ENCODE measurements at places on chromosomes 4 and X.

GRCh38 chr4:118417325-118417724, 64.5 kb upstream of the PRSS12 start:
- no peak for DNase-seq

DNA sequence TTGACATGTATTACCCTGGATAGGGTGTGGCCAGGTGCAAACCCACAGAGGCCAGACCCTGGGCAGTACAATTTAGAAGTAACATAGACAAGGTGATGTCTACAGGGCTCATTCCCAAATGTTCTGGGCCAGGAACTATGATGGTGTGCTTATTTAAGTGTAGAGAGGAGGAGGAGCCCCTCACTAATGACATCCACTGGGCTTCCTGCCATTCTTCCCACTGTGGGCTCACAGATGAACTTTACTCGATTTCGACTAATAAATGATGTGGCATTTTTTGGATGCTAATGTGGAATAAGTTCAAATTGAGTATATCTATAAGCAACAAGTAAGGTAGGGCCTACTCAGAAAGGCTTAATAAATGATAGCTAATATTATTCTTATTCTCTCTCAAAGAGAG, 280.9 kb upstream of the BOD1L1 start:
- DNase-seq = no peak

GRCh38 chr4:176377780-176378179, 58.0 kb downstream of the SPCS3 start:
- no peak for DNase-seq

GRCh38 chrX:25020905-25021449, 5.2 kb upstream of the ARX start:
- no peak for DNase-seq

- no peak for DNase-seq
Measured at GRCh38 chr4:7411491-7411890, 23.2 kb downstream of the PSAPL1 start.

DNA sequence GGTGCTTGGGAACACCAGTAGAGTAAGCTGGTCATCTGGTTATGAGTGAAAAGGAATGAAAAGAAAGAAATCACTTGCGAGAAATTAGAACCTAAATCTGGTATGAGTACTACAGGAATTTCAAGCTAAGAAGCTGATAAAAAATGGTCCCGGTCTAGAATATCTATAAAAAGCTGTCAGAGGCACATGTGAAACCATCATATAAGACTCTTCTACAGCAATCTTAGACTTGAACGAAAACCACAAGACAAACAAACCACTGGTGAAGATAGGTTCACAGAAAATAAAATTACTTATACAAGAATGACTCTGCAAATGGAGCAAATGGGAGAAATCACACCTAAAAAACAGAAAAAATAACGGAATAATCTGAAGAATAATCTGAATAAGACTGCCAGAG, 69.9 kb downstream of the KDR start:
- no peak for DNase-seq

- DNase-seq = no peak
Measured at GRCh38 chrX:70774223-70774622, 134.3 kb downstream of the TEX11 start.

DNA sequence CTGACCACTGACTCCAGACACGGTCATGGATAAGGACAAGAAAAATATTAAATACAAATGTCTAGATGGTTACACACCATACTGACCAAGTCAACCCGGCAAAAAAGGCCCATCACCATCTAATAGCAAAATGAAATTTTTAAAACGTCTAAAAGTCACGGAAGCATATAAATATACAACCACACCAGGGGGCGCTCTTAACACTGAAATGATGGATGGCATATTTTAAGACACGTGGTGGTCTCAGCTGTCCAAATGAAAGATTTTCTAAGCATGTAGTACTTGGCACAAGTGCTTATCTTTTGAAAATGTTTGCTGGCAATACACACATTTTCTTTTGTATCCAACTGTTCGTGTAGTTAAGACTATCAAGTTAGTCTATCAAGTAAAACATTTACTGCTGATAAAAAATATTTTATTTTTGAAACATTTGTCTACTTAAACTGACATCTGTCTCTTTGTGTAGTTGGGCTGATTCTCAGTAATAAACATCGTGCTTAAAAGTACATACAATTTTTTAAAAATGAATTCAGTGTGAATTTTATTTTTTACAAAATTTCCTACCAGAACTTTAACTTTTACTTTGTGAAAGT, 64.6 kb downstream of the COX7B2 start:
- peak; percentile 44 for DNase-seq

- DNase-seq = no peak
Measured at GRCh38 chr4:54109241-54110018, 9.5 kb downstream of the GSX2 start.

DNA sequence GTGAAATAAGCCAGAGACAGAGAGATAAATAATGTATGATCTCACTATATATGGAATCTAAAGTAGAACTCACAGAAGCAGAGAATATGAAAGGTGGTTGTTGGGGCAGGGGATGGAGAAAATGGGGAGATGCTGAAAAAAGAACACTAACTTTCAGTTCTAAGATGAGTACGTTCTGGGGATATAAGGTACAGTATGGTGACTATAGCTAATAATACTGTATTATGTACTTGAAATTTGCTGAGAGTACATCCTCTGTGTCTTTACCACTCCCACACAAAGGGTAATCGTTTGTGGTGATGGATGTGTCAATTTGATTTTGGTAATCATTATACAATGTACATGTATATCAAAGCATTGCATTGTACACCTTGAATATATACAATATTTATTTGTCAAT, 6.6 kb downstream of the FBXL5 start:
- DNase-seq = no peak

DNA sequence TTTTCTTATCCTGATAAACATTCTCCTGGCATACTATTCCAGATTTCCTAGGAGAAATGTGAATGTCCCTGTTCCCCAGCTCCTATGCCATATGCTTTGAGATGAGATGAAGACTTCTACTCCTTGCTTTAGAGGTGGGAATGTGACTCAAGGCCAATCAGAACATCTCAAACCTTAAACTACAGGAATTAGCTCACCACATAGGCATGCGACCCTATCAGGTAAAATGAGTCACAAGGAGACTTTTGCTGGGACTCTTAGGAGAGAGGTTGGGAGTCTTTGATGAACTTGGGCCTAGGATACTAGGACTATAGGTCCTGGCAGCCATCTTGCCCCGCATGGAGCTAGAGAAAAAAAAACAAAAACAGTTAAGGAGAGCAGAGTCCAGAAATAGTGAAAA, 5.8 kb upstream of the USO1 start:
- no peak for DNase-seq

GRCh38 chr4:16545656-16546055, 319.4 kb upstream of the TAPT1 start:
- no peak for DNase-seq

- no peak for DNase-seq
Measured at GRCh38 chr4:13364653-13365052, 119.5 kb downstream of the RAB28 start.

DNA sequence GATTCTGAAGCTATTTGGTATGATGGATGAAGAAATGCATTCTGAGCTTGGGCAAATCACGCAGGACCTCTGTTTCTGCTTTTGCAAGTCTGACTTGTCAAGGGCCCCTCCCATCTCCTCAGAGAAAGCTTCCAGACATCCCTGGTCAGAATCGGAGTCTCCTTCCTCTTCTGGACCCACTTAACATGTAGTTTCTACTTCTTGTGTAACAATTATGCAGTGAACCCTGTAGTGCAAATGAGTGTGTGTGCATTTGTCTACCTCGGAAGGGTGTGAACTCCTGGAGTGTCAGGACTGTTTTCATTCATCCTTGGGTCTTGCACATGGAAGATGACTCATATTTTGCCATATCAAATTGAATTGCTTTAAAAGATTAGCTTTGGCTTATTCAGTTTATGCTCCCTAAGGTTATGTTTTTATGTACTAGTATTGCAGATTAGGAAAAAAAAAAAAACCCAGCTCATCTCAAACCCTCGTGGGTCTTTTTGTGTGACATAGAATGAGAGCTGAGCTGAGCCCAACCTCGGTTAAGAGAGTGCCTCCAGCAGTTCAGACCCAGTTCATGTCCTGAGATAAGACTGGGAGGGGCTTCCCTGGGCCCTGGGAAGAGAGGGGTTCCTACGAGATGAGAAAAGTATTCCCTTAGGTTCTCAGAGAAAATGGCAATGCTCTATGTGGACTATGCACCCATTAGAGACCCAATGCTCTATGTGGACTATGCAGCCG, 61.1 kb upstream of the RPL34 start:
- no peak for DNase-seq

- peak; percentile 24 for DNase-seq
Measured at GRCh38 chr4:184280591-184281071, 63.0 kb upstream of the ENPP6 start.

- no peak for DNase-seq
Measured at GRCh38 chr4:7429601-7430078, 5.1 kb downstream of the PSAPL1 start.

DNA sequence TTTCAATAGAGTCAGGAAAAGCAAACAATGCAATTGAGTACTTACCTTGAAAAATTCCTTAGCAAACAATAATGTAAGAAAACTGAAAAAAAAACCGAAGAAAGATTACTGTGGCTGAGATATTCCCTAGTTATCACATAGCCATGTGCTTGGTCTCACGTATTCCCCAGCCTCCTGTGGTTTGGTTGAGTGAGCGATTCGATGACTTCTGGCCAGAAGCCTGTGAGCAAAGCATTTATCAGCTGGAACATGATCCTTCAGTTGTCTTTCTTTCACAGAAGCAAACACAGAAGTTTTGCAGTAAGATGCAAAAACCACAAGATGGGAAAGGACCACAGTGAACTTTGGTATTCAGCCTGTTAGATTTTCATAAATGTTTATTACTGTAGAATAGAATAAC, 1754.3 kb upstream of the AGA start:
- no peak for DNase-seq

DNA sequence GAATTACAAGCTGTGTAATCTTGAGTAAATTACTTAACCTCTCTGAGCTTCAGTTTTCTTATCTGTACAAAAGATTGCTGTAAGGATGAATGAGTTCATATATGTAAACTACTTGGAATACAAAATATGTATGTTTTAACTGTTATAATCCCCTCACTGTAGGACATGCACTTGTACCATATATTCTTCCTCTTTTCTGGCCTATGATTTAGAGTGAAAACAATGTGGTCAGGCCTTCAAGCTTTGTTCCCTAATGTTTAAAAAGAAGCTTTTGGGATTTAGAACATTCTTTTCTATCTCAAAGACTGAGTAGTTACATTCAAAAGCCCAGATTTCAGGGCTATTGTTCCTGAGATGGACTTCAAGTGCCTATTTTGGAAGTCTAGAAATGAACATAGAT, 26.7 kb upstream of the GPRIN3 start:
- no peak for DNase-seq

- DNase-seq = no peak
Measured at GRCh38 chrX:145848448-145848847, 30.8 kb downstream of the SLITRK2 start.

DNA sequence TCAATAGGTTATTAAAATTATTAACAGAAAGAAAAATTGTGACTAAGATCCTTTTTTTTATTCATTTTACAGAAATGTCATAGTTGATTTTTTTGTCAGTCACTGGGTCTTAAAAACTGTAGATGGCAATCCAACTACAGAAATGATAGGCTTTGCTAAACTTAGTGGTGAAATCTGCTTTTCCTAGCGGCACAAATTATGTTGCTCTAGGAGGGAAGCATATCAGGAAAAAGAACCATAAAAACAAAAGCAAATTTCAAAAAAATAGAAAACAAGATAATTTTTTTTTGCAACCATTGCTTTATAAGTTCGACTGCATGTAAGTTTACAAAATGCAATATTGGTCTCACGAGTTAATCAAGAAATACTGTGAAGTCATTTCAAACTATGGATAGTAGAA, 443.5 kb upstream of the IGFBP7 start:
- no peak for DNase-seq

- DNase-seq = no peak
Measured at GRCh38 chrX:21490341-21490740, 116.1 kb downstream of the CNKSR2 start.

DNA sequence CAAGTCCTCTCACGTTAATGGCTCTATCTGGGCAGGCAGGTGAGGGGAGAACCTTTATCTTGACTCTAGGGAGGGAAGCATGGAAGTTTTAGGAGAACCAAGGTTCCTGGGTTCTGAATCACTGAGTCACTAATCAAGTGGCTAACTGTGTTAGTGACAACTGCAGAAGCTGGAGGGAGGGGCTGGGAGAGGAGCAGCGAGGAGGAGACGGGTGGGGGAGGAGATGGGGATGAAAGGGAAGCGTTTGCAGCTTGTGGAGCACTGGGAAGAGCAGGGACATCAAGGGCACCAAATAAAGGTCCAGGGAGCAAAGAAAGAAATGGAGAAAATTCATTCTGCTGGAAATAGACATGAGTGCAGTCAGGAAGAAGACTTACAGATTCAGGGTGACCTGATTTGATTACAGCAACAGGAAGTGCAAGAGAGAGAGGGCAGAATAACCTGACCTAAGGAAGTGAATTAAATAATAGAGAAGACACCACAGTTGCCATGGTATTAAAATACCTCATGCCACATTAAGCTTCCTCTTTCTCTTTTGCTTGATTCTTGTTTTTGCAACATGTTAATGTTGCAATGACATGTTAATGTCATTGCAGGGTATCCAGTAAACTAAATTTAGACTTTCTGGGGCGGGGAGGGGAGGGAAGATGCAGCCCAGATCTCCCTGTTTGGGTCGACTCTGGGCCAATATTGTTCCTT, 4.5 kb upstream of the SETD7 start:
- DNase-seq = peak; percentile 57

Data from adrenal gland (tissue), 19 donors.